ENCODE measurements at places on chromosomes 5 and 9.

GRCh38 chr5:8053270-8053669 lies 184.3 kb downstream of the MTRR start:
- DNase-seq, result no peak

DNA sequence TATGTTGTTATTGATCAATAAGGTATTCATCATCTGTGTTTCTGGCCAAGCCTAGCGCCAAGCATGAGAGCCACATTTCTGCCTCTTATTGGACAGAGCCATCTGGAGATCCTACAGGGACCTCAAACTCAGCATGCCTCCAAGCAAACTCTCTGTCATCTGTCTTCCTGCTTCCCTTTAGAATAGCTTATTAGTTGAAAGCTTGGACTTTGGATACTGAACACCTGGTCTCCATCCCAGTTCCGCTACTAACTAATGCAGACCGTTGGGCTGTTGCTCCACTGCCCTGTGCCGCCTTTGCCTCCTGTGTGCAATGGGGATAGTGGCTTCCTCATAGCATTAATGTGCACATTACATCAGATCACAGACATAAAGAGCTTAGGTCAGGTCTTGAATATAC lies 65.5 kb downstream of the MAP1B start:
- DNase-seq, result no peak

GRCh38 chr9:93661591-93661990 lies 85.2 kb downstream of the PHF2 start:
- no peak for DNase-seq

- DNase-seq, result no peak
Measured at GRCh38 chr9:1922026-1922425, 93.1 kb upstream of the SMARCA2 start.

DNA sequence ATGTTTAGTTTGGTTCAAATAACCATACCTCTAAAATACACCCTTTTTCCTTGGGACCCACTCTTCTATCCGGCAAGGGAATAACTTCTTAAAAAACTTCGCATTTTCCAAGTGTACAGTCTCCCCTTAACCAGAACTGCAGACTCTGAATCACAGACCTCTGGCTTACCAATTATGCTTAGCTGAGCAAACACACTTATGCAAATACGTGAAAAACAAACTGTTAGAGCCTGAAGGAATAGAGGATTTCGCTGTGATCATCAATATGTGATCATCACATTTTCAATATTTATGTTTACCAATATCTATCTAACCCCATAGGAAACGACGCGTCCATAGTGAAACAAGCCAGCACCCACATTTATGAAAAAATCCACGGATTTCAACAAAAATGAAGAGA lies 1.3 kb downstream of the LPAR1 start:
- no peak for DNase-seq

All from activated T-cell treated with anti-CD3 and anti-CD28 coated beads, Interleukin-2, amount 50 U/mL, for 24 hours (primary cell).